Muscle of back (tissue), 13 donors: ENCODE measurements at places on chromosomes 13 and 19. TPM values are rescaled to one million over a fixed set of nuclear protein-coding genes. Genes with fewer than 3 reads are reported as not detected.

TEX26 gene
- not detected for polyA plus RNA-seq

GPR42 gene
- polyA plus RNA-seq, result not detected

GRK1 gene
- polyA plus RNA-seq, result 0.46 TPM

ATF5 gene
- 22.0 TPM for polyA plus RNA-seq

PRR19 gene
- polyA plus RNA-seq, result 1.1 TPM

CRX gene
- not detected for polyA plus RNA-seq

ZNF154 gene
- 10.3 TPM for polyA plus RNA-seq

ZNF99 gene
- 0.38 TPM for polyA plus RNA-seq

PTGIR gene
- polyA plus RNA-seq, result 3.8 TPM

LGI4 gene
- 9.1 TPM for polyA plus RNA-seq

- DNase-seq, result no peak
Measured at GRCh38 chr19:780935-781334, 16.3 kb upstream of the PTBP1 start.

DNA sequence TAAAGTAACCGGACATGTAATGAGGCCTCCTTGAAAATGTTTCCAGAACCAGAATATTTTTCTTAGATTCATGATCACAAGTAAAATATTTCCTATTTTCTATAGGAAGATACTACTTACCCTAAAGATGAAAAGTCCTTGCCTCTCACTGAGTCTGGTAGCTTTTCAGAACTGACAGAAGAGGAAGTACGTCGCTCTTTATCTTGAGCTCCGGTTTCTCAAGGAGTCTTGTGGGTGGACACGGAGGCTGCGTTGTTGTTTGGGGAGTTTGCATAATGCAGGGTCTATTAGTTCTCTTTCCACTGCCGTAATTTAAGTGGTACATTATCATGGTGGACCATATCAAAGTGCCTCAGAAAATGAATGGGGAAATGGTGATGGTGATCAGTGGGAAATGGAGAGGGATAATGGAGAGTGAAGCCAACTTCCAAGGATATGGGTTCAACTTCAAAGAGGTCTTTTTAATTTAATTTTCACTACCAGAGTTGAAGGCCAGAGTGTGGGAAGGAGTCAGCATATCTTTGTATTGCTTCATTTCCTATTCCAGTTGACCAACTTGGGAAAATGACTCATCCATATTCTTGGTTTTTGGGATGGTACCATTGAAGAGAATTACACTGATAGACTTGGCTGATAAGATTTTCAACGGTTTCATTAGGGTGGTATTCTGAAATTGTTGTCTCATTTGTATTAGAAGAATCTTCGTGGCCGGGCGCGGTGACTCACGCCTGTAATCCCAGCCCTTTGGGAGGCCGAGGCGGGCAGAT, 23.4 kb downstream of the MBD3L2B start:
- no peak for DNase-seq

GRCh38 chr13:51913421-51914136, 51.8 kb downstream of the CCDC70 start:
- no peak for DNase-seq

DNA sequence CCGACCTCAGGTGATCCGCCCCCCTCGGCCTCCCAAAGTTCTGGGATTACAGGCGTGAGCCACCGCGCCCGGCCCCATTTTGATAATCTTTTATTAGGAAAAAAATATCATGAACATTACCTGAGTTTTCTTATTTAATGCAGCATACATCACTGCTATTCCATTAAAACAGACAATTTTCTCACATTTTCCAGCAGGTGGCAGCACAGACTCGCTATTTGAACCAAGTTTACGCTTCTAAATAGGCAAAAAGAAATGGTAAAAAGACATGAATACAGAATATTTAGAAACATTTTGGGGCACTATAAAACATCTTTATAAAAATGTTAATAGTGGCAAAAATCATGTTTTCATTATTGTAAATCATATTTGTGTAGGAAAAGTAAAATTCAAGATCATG, 903.1 kb downstream of the SLITRK6 start:
- DNase-seq, result peak; percentile 79

DNA sequence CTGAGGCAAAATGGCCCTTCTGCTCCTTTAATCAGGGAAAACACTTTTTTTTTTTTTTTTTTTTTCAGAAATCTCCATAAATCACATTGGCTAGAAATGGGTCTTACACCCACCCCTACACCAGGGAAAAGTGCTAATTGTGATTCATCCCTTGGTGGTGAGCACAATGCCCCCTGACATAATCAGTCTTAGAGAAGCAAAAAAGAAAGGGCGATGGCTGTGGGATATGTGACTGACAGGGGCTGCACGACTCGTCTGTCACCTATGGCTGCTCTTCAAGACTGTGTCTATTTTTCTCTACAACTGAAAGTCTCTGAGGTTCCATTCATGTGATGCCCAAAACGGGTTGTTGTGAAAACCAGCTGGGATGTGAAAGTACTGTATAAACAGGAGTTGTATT, 3.6 kb upstream of the GPC6 start:
- no peak for DNase-seq

GRCh38 chr19:4023600-4024398, 16.3 kb downstream of the PIAS4 start:
- no peak for DNase-seq

GRCh38 chr13:59450229-59450628, 713.5 kb downstream of the DIAPH3 start:
- DNase-seq, result no peak

GRCh38 chr13:27112006-27112405, 59.6 kb downstream of the USP12 start:
- DNase-seq, result no peak

DNA sequence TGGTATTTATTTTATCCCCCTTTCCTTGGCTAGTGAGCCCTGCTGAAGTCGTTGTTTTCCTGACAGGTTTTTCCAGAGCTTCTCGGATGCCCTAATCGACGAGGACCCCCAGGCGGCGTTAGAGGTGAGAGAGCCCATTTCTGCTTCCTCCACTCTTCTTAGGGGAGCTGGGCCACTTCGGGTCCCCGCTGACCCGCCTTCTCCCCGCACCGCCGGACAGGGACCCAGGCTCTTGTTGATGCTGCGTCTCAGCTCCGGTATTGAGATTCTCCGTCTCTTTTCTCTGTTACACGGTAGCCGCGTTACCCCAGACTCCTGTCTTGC, 306 bp downstream of the SUGT1 start:
- DNase-seq, result no peak

DNA sequence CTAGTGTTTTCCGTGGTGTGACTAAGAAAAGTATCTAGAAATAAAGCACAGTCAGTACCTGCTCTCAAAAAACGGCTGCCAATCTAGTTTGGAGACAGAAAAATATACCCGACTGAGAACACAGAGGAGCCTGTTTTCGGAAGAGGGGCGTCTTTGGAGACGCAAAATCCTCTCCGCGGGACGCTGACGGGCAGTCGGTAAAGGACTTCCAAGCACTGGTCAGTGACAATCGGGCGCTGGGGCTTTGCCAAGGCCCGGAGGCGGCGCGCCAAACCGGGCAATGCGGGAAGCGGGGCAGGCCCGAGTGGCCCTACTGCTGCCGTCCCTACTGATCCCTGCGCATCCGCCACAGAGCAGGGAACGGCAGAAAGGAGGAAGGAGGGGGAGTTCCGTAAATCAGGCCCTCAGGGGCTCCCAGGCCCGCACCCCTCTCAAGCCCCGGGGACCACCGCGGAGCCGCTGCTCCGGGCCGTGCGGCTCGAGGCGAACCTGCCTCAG, 588 bp upstream of the DPY19L3 start:
- no peak for DNase-seq

DNA sequence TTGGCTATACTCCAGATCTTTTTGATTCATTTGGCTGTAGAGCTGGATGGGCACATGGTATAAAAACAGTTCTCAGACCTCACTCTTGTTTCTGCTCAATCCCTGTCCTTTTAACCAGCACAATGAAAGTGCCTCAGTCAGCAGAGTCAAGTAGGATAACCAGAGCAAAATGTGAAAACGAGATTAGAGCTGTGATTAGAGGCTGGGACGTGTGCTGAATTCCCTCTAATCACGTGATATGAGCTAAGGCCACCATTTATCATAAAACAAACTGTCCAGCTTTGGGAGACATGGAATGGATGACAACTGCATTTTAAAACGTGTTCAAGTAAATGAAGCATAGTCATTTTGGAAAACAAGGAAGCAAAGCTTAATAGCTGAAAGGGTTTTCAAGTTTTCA, 54.1 kb downstream of the GJA3 start:
- no peak for DNase-seq

- DNase-seq, result no peak
Measured at GRCh38 chr19:10295847-10296591, 6.3 kb downstream of the ICAM5 start.

GRCh38 chr19:53958168-53958571, 4.6 kb upstream of the CACNG8 start:
- no peak for DNase-seq

DNA sequence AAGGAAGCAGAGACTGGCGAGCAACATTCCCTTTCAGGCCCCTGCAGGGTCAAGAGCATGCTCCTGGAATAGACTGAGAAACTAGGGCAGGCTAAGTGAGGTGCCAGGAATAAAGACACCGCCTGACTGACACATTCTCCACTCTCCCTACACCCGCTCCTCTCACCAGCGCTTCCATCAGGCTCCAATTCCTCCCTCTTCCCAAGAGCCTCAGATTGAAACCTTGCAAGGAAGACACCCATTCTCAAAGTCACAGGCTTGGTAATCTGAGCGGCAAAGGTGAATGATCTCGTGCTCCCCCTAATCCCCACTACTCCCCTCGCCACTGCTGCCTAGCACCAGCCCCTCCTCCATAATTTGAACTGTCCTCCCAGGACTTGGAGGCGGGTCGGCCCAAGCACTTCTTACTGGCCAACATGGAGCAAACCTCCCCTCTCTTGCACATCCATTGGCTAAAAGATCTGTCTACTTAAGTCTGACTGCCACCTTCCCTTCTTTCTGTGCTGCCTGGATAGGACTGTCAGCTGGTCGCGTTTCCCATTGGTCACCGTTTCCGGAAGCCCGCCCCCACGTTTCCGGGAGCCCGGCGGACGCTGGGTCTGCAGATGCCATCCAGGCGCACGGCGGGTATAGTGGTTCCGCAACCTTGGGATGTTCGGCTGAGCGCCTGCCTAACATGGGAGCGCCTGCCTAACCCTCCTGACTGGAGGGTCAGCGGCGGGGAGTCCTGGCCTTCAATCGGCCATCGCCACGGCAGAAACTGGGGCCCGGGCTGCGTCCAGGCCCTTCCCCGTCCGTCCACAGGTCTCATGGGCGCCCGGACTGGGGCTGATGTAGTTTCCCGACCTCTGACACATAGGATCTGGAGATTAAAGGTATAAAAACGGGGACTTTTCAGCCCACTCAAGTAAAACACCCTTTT, 33.6 kb downstream of the ZNF383 start:
- peak; percentile 98 for DNase-seq

- DNase-seq, result no peak
Measured at GRCh38 chr13:35947315-35947714, 183.9 kb downstream of the DCLK1 start.

GRCh38 chr13:69935043-69935442, 172.6 kb upstream of the ATXN8OS start:
- no peak for DNase-seq

DNA sequence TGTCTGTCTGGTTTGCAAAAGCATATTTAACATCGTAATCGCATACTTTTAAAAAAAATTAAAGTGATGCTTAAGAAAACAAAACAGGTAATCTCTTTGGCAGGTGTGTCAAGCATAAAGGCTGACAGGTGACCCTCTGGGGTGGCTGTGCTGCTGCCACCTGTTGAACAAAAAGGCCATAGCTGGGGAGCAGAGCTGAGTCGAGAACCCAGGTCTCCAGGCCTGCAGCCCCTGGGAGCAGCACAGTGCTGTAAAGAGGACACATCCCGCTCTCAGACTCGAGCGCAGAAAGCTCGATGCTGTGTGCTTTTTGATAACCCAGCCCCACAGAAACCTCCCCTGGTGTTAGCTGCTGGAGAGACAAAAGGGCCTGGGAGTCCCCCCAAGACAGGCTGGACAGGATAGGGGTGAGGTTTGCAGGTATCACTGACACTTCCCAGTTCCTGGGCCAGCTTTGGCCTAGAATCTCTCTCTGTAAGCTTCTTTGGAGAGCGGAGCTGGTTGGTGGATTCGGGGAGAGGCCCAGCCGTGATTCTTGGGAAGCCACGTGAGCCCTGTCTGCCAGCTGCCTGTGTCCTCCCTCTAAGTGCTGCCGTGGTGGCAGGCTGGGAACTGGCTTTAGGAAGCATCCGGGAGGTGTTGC, 66.9 kb downstream of the C13orf42 start:
- DNase-seq, result no peak

GRCh38 chr19:18280247-18281081, 958 bp downstream of the JUND start:
- peak; percentile 92 for DNase-seq

DNA sequence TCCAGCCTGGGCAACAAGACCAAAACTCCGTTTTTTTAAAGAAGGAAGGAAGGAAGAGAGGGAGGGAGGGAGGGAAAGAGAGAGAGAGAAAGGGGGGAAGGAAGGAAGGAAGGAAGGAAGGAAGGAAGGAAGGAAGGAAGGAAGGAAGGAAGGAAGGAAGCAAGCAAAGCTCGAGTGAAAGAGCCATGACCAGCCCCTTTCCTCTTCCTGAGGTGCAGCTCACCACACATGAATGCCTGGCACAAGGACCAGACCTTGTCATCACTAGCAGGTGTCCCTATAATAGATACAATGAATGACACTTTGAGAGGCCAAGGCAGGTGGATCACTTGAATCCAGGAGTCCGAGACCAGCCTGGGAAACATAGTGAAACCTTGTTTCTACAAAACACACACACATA, 31.0 kb downstream of the SPRY2 start:
- no peak for DNase-seq

DNA sequence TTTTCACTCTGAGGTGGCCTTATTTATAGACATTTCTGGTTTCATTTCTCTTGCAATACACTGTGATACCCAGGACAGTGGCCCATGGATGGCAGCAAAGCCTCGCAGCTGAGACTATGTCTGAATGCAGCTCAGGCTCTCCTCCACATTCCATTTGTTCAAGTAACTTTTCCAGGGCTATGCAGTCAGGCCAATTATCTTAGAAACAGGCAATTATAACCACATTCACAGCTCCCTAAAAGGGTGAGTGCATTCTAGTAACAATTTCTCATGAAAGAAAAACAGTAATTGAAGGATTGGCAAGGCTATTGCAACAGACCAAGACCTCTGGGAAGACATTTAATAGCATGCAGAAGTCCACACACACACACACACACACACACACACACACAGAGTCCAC, 264.0 kb downstream of the TBC1D4 start:
- peak; percentile 62 for DNase-seq

DNA sequence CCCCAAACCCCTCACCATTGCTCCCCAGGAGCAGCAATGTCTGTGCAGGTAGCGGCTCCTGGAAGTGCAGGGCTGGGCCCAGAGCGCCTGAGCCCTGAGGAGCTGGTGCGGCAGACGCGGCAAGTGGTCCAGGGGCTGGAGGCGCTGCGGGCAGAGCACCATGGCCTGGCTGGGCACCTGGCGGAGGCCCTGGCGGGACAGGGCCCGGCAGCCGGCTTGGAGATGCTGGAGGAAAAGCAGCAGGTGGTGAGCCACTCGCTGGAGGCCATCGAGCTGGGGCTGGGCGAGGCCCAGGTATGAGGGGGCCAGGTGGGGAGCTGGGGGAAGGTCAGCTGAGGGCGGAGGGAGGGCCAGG, 4.9 kb downstream of the KLC3 start:
- DNase-seq, result no peak
